ENCODE measurements at places on chromosomes 12 and 14. TPM values are rescaled to one million over a fixed set of nuclear protein-coding genes. Genes with fewer than 3 reads are reported as not detected.
A peak's percentile ranks its signal among the peaks of the same experiment; 100 is the strongest.

GRCh38 chr12:102757154-102757881 is 159.7 kb downstream of the PAH start:
- DNase-seq: peak; percentile 46

GRCh38 chr14:35932659-35933159 is 106.6 kb downstream of the BRMS1L start:
- DNase-seq: no peak

- no peak for DNase-seq
These were observed 92.8 kb upstream of the METAP2 start for GRCh38 chr12:95380997-95381786.

Gene REP15
- polyA plus RNA-seq: 1.4 TPM

Gene TTC5
- 11.3 TPM for polyA plus RNA-seq

Gene NCKAP5L
- polyA plus RNA-seq: 56.8 TPM

Gene PMEL
- polyA plus RNA-seq: 2.0 TPM

DNA sequence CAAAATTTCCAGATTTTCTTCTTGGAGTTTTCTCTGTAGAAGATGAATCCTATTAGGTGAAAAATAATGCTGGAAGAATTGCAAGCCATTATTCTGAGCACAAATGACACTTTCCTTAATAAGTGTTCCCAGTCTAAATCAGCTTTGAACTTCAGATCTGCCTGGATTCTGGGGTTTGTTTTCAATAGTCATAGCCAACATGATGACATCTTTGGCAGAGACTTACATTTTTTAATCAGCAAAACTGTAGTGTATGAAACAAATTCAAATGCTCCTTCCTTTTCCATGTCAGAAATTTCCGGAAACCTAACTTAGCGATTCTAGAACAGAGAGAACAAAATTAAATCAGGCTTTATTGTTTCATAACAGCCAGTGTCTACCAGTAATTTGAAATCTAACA is 88.5 kb downstream of the TSPAN8 start:
- DNase-seq: peak; percentile 36

- no peak for DNase-seq
These were observed 127.7 kb downstream of the SNAPC1 start for GRCh38 chr14:61889914-61890351.

DNA sequence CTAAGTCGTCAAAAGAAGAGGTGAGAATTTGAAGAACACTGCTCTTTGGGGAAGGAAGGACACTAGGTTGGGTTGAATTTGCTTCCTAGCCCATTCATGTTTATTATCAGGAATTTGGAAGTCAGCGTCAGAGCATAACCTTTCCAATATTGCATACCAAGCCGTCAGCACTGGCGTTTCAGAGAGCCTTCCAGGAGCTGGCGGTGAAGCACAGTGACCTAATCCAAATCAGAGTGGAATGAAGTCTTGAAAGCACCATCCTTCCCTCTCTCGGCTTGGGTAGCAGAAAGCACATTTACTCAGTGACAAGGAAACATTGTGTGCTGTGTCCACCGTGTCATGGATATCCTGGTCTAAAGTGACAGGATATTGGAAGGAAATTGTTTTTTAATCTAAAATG is 240.3 kb upstream of the PELI2 start:
- peak; percentile 17 for DNase-seq

Gene SLC25A3
- polyA plus RNA-seq: 625 TPM

Gene CLEC4C
- polyA plus RNA-seq: not detected

DNA sequence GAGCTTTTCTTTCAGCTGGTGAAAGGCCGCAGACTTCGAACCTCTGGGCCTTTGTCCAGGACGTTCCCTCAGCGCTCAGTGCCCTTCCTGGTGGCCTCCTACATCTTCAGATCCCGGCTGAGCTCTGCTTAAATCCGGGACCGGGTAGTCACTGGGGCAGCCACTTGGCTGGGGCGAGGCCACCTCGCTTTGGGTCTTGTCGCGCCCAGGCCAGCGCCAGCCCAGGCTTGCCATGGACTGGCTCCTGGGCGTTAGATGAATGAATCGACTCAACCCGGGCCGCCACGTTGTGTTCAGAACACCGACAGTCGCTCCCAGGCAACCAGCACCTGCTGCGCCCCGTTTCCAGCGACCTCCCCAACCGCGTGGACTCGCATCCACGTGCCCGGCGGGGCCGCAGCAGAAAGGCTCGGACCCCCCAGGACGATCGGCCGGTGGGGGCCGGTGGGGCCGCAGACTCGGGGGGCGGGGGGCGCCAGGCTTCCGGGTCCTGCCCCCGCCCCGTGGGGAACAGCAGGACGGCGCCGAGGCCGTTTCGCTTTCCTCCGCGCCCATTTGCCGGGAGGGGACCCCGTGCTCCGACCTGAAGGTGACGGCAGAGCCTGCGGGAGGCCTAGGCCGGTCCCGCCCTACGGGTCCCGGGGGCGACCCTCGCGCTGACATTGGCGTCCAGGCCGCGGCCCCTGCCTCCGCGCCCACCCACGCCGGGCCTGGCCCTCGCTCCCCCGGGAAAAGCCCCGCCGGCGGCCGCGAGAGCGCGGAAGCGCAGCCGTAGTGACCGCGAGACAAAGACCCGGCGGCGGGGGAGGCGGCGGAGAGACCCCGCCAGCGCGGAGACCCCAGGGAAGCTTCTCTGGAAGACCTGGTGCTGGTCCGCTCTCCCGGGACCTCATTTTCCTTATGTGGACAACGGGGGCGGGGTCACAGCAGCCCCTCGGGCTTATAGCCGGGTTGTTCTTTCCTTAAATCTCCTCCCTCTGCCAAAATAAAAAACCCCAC is 37.3 kb upstream of the RCOR1 start:
- peak; percentile 62 for DNase-seq

GRCh38 chr14:93105362-93105761 is 10.4 kb downstream of the ITPK1 start:
- DNase-seq: no peak

Gene PROX2
- polyA plus RNA-seq: 0.71 TPM

Gene KRT3
- not detected for polyA plus RNA-seq

Gene BLTP3B
- 16.9 TPM for polyA plus RNA-seq

DNA sequence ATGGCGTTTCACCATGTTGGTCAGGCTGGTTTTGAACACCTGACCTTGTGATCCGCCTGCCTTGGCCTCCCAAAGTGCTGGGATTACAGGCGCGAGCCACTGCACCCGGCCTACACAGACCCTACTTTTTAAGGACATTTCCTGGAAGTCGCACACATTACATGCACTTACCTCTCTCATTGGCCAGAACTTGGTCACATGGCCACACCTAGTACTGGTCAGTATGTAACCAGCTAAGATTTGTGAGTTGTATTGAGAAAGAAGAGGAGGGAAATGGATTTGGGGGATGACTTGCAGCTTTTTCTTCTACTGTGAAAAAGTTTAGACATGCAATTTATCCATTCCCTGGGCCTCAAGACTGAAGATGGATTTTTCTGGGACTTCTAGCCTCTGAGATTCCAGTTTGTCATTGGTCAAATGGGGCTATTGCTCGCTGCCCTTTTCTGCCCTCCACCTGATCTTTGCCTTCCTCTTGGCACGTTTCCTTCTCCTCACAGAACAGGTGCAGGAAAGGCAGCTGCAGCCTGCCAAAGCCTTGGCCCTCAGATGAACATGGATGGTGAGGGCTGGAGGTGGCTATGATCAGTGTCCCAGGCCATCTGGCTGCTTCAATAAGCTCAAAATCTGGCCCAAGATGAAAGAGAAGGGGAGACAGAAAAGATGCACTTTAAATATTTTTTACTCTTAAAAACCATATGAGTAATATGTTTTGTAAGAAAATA is 7.1 kb upstream of the ZDHHC22 start:
- no peak for DNase-seq

- peak; percentile 45 for DNase-seq
These were observed 110.4 kb downstream of the BCAT1 start for GRCh38 chr12:24838531-24838950.

Gene FRMD6
- 25.7 TPM for polyA plus RNA-seq

Gene DPF3
- polyA plus RNA-seq: 4.5 TPM

Gene C12orf54
- 0.72 TPM for polyA plus RNA-seq

DNA sequence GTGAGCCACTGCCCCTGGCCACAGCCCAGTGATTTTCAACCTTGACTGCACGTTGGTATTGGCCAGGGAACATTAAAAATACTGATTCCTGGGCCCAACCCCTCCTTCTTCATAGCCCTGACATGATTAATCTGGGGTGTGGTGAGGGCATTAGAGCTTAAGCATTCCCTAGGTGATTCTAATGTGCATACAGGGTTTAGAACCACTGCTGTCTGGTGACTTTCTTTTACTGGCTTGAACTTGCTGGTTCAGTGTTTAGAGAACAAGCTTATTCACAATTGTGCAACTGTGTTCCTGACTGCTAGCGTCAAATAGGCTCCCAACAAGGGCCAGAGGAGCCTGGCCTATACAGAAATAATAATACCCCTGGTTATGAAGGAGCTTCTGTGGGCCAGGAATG is 488.8 kb upstream of the CCDC196 start:
- no peak for DNase-seq

Gene HOXC4
- 21.4 TPM for polyA plus RNA-seq

DNA sequence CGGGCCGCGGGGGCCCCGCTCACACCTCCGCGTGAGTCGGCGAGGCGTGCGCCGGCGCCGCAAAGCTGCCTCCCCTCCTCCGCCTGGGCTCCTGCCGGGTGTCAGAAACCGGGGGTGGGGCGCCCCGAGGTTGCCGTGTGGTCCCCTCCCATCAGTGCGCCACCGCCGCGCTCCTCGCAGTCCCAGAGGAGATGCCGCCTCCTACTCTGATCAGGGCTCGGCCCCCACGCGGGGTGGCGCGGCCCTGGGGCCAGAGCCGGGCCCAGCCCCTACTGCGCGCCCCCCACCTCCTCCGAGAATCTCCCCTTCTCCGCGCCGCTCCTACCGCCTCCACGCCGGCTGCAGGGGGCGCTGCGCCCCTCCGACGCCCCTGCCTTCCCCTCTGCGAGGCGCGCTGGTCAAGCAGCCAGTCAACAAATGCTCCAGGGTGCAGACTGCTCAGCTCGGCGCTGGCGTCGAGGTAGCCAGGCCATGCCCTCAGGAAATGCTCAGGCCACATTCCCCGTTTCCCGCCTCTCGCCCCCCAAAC is 467 bp upstream of the JAG2 start:
- no peak for DNase-seq

DNA sequence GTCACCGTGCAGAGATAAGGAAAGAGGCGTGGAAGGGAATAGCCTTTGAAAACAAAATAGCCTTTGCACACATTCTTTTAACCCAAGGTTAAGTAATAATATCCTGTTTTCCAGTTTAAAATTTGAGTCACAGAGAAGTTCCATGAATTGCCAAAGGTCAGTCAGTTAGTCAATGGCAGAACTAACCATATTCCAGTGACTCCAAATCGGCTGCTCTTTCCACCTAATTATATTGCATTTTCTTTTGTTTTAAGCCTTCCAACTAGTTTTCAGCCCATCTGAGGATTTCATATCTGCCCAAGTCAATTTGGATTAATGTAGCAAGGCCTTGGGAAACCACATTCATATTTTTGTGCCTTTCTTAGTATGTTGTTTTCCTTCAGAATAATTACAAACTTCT is 373.0 kb downstream of the CCDC91 start:
- DNase-seq: no peak

Gene PKP2
- 6.1 TPM for polyA plus RNA-seq

DNA sequence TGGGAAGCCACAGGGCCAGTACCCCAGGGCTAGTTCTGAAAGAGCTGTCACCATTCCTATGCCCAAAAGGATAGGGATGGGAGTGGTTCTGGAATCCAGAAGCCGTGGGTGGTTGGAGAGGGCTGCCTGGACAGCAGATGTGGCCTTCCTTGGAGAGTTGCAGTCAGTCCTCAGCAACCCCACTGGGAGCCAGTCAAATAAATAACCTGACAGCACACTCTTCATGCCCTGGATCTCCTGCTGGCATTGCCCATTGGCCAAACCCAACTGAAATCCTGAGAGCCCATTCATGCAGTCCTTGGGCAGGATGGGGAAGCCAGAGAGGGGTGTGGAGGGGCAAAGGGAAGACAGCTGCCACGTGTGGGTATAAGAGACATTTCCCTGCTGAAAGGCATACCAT is 128.2 kb downstream of the PTPN11 start:
- no peak for DNase-seq

GRCh38 chr14:94938016-94938415 is 168.1 kb upstream of the GSC start:
- DNase-seq: no peak

GRCh38 chr14:72599579-72600470 is 294.1 kb downstream of the DPF3 start:
- DNase-seq: no peak

- DNase-seq: no peak
These were observed 507.4 kb upstream of the TBX3 start for GRCh38 chr12:115191342-115191741.

Gene ARHGAP9
- polyA plus RNA-seq: 8.3 TPM

GRCh38 chr12:64521833-64522232 is 69.9 kb downstream of the TBK1 start:
- no peak for DNase-seq

Gene KRT6B
- 0.25 TPM for polyA plus RNA-seq

- DNase-seq: no peak
These were observed 193.6 kb upstream of the RASSF8 start for GRCh38 chr12:25764892-25765291.

GRCh38 chr12:126554625-126555024 is 1489.4 kb downstream of the AACS start:
- DNase-seq: no peak

Gene KRT7
- 1.9 TPM for polyA plus RNA-seq

DNA sequence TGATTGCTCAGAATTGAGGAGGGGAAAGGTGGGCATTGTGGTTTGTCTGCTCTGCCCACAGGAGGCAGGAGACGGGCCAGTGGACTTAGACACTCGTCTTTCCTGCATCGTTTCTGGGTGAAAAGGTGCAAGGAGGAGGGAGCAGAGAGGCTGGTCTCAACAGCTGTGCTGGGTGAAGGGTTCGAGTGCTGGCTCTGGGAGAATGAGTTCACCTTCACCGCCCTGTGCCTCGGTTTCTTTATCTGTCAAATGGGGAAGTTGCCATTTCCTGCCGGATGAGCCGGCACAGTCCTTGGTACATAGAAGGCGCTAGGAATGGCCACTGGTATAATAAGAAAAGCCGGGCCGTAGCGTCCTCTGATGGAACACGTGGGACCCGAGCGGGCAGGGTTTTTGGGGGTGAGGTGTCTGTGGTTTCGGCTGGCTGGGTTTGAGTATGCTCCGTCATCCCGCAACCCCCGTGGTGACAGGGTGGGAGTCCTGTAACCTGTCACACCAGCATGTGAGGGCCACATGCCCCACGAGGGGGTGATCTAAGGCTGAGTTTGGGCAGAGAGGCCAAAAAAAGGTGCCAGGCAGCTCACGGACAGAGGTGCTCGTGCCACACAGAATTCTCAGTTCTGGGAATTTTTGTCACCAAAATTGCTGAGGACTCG is 7.3 kb downstream of the BCL7A start:
- no peak for DNase-seq

Gene LHX5
- polyA plus RNA-seq: not detected

Gene CABP1
- polyA plus RNA-seq: 2.5 TPM
